WTC11 (cell line): ENCODE measurements at places on chromosomes 6 and 20. TPM values are rescaled to one million over a fixed set of nuclear protein-coding genes. Genes with fewer than 3 reads are reported as not detected.

DNA sequence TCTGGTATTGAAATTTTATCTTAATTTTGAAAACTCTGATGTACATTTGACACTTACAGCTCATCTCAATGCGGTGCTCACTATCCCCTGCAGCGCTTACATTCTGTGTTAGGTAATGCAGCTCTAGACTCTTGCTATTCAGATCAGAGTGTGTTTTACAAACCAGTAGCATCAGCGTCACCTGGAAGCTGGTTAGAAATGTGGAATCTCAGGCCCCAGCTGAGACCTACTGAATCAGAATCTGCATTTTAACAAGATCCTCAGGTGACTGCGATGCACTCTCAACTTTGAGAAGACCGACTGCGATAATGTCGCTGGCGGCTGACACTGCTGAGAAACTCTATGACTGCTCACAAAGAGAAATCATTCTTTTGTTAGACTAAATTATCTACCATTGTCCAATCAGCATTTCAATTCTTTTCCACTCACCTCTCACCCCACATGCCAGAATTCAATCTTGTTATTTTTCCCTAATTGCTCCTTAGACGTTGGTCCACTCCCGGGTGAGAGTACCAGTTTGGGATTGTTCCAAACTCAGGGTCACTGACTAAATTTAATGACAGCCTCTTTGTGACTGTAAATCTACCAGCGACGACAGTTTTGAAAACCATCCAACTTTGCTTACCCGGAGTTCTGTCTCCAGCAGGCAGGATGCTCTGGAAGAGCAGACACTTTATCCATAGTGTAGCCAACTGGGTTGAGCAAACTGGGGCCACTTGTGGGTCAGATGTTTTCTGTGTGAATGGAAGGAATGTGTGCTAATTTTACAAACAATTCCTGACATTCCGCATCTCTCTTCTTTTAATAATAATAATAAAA lies 140.1 kb upstream of the BTBD3 start:
- no peaks in the 10 kb centered on the region; the same call in 1 of the 2 replicates for H3K27me3 ChIP-seq
- H3K4me1 ChIP-seq, result peaks cover 25% of the 10 kb centered on the region
- no peaks in the 10 kb centered on the region for H3K36me3 ChIP-seq
- no peak for DNase-seq
- peak overlapping the region; percentile 21 for H3K4me3 ChIP-seq
- H3K27ac ChIP-seq, result peak overlapping the region; percentile 13; the same call in 1 of the 2 replicates

PCSK2 gene
- 0.74 to 1.1 TPM (median 0.98 TPM) in 3 replicates for total RNA-seq

LTA gene
- 0.46 to 1.2 TPM (median 0.87 TPM) in 3 replicates for total RNA-seq

GRCh38 chr6:7496266-7496875 lies 45.1 kb upstream of the DSP start:
- no peaks in the 10 kb centered on the region; the same call in 1 of the 2 replicates for H3K27me3 ChIP-seq
- no peak for DNase-seq

GRCh38 chr6:163123098-163123497 lies 291.4 kb upstream of the QKI start:
- DNase-seq, result peak; percentile 80
- H3K4me1 ChIP-seq, result peaks cover 33% of the 10 kb centered on the region
- H3K4me3 ChIP-seq, result no peak overlapping the region
- H3K27me3 ChIP-seq, result no peaks in the 10 kb centered on the region; the same call in 1 of the 2 replicates
- no peak overlapping the region; the same call in 1 of the 2 replicates for H3K27ac ChIP-seq
- peaks cover 18% of the 10 kb centered on the region for H3K36me3 ChIP-seq

- H3K27ac ChIP-seq, result no peak overlapping the region
- DNase-seq, result no peak
- H3K36me3 ChIP-seq, result peaks cover 5% of the 10 kb centered on the region
- H3K27me3 ChIP-seq, result peaks cover 37% of the 10 kb centered on the region
These were observed 1.5 kb downstream of the EEF1A2 start for GRCh38 chr20:63497138-63497945.

DNA sequence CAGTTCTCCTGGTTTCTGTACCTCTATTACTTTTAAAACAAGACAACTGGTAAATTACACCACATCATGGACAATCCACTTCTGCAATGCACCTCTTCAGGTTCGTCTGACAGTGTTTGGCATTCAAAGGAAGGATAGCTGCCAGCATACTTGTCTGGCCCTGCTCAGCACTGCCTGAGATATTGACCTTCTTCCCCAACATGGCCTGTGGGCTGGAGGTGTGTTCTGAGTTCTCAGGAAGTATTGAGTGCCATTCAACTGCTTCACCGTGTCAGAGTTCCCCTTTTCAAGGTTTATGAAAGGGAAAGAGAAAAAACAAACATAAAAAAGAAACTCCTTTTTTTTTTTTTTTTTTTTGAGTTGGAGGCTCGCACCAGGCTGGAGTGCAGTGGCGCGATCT lies 267.9 kb upstream of the SASH1 start:
- H3K27me3 ChIP-seq, result no peaks in the 10 kb centered on the region; the same call in 1 of the 2 replicates
- H3K27ac ChIP-seq, result no peak overlapping the region
- H3K4me1 ChIP-seq, result peaks cover 3% of the 10 kb centered on the region; the same call in 1 of the 2 replicates
- no peak for DNase-seq

GRCh38 chr6:109311471-109311870 lies 70.8 kb downstream of the CD164 start:
- 0 out of 2 replicates have a peak, but pooled peaks cover 4% of the 10 kb centered on the region for H3K4me1 ChIP-seq
- DNase-seq, result no peak
- H3K27me3 ChIP-seq, result no peaks in the 10 kb centered on the region
- no peak overlapping the region for H3K27ac ChIP-seq
- H3K4me3 ChIP-seq, result no peak overlapping the region

- H3K27me3 ChIP-seq, result peaks cover 8% of the 10 kb centered on the region; the same call in 1 of the 2 replicates
- H3K36me3 ChIP-seq, result no peaks in the 10 kb centered on the region; the same call in 1 of the 2 replicates
- DNase-seq, result no peak
- no peak overlapping the region for H3K4me3 ChIP-seq
- no peak overlapping the region; the same call in 1 of the 2 replicates for H3K27ac ChIP-seq
- peaks cover 38% of the 10 kb centered on the region for H3K4me1 ChIP-seq
These were observed 11.7 kb upstream of the SIRPB1 start for GRCh38 chr20:1631309-1632151.

TUBB2B gene
- 591 to 627 TPM (median 616 TPM) in 3 replicates for total RNA-seq

DOK5 gene
- total RNA-seq, result 8.8 to 10.4 TPM (median 10.1 TPM) in 3 replicates

KIAA1755 gene
- total RNA-seq, result 0.16 to 0.50 TPM (median 0.27 TPM) in 3 replicates

MPIG6B gene
- 0.09 to 0.11 TPM (median 0.11 TPM) in 3 replicates for total RNA-seq

SSTR4 gene
- total RNA-seq, result not detected in 3 replicates

- DNase-seq, result no peak
- H3K36me3 ChIP-seq, result peaks cover 12% of the 10 kb centered on the region
- no peak overlapping the region for H3K27ac ChIP-seq
- H3K4me1 ChIP-seq, result no peaks in the 10 kb centered on the region
These were observed 24.8 kb downstream of the TMX4 start for GRCh38 chr20:7994809-7995208.

ARID1B gene
- 53.8 to 60.3 TPM (median 55.9 TPM) in 3 replicates for total RNA-seq

DNA sequence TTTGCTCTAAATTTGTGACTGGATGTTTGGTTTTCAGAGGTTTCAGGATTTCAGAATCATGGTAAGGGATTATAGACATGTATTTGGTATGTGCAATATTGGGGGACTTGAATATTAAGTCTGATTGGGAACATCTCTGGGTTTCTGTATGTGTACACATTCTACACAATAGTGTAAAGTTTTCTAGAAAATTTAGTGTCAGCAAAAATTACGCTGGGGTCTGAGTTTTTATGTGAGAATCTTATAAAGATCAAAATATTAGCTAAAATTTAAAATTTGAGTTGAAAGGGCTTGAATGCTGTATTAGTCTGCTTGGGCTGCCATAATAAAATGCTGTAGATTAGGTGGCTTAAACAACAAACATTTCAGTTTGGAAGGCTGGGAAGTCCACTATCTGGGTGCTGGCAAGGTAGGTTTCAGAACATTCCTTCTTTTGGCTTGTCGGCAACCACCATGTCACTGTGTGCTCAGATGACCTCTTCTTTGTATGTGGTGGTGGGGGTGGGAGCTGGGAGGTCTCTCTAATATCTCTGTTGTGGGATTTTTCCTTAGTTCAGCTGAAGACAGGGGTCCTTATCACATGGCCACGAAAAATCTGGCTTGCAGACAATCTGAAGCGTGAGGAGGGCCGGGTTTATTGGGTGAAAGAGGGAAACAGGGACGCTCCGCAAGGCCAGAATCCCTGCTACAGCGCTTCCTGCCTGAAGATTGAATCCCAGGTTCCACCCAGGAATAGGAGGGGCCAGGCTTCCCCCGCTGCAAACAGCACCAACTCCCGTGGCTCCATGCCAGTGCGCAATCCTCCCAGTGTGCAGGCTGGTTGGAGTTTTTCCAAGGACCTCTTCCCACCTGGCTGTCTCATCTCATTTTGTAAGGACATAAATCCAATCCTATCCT lies 299.7 kb downstream of the PLCB1 start:
- no peak overlapping the region for H3K4me3 ChIP-seq
- H3K4me1 ChIP-seq, result peaks cover 31% of the 10 kb centered on the region
- no peaks in the 10 kb centered on the region for H3K27me3 ChIP-seq
- no peak overlapping the region for H3K27ac ChIP-seq
- no peaks in the 10 kb centered on the region for H3K36me3 ChIP-seq

DNA sequence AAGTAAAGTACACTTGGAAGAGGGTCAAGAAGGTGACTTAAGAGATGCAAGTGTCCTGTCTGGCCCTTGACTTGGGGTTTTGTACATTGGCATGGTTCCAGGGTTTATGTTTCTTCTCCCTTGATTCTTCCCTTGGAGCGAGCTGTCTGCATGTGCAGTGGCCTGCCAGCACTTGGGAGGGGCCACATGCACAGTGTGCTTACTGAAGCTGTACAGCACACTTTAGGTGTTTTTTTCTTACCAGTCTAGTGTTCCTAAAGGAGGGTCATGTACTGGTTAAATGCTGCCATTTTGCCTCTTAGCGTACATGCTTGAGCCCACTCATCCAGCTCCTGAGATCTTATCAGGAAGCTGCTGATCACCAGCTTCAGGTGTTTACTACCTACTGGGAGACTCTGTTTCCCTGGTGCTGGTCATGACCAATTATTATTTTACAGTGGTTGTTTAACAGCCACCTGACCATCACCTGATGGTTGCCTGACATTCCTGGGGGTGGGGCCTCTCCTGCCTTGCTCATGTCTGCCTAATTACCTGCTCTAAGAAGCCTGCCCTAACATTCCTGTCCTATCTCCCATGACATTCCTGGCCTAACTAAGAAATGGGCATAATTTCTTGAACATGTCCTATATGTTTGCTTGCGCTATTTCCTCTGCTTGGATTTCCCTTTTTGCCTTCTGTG lies 182.9 kb downstream of the MCHR2 start:
- DNase-seq, result peak; percentile 35
- no peak overlapping the region for H3K4me3 ChIP-seq
- H3K4me1 ChIP-seq, result peaks cover 19% of the 10 kb centered on the region
- no peaks in the 10 kb centered on the region for H3K36me3 ChIP-seq
- peaks cover 88% of the 10 kb centered on the region for H3K27me3 ChIP-seq

OR2B6 gene
- not detected in 3 replicates for total RNA-seq

CGA gene
- not detected in 3 replicates for total RNA-seq

THBS2 gene
- 33.5 to 40.3 TPM (median 35.8 TPM) in 3 replicates for total RNA-seq

DNA sequence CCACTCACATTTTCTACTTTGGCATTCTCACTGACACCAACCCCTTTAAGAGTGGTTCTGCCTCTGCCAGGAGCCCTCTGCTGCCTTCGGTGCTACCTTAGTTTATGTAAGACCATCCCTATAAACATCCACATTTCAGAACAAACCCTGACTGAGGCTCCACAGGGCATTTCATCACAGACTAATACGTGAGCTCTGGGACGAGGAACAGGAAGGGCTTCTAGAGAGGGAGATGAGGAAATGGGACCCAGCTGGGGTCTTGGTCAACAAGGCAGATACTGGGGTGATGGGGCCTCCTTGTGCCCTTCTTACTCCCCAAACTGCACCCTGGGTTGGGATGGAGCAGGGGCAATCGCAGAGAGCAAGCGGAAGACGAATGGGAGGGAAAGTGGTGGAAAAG lies 86.5 kb upstream of the FYN start:
- H3K27me3 ChIP-seq, result no peaks in the 10 kb centered on the region; the same call in 1 of the 2 replicates
- no peaks in the 10 kb centered on the region; the same call in 1 of the 2 replicates for H3K4me1 ChIP-seq
- no peak for DNase-seq
- no peak overlapping the region for H3K4me3 ChIP-seq
- no peaks in the 10 kb centered on the region for H3K36me3 ChIP-seq

- DNase-seq, result no peak
- H3K4me3 ChIP-seq, result no peak overlapping the region
- H3K27ac ChIP-seq, result no peak overlapping the region
These were observed 172.5 kb upstream of the FERMT1 start for GRCh38 chr20:6295127-6295866.

DNA sequence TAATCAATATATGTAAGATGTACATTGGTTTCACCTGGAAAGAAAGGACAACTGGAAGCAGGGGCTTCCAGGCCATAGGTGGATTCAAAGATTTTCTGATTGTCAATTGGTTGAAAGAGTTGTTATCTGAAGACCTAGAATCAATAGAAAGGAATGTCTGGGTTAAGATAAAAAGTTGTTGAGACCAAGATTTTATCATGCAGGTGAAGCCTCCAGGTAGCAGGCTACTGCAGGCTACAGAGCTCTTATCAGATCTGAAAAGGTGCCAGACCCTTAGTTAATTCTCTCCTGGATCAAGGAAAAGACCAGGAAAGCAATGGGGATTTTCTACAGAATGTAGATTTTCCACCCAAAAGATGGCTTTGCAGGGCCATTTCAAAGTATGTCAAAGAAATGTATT lies 487.2 kb downstream of the BTBD3 start:
- peaks cover 47% of the 10 kb centered on the region for H3K36me3 ChIP-seq
- no peaks in the 10 kb centered on the region; the same call in 1 of the 2 replicates for H3K27me3 ChIP-seq
- H3K4me3 ChIP-seq, result no peak overlapping the region
- no peak overlapping the region for H3K27ac ChIP-seq
- DNase-seq, result no peak
- H3K4me1 ChIP-seq, result no peaks in the 10 kb centered on the region

DNA sequence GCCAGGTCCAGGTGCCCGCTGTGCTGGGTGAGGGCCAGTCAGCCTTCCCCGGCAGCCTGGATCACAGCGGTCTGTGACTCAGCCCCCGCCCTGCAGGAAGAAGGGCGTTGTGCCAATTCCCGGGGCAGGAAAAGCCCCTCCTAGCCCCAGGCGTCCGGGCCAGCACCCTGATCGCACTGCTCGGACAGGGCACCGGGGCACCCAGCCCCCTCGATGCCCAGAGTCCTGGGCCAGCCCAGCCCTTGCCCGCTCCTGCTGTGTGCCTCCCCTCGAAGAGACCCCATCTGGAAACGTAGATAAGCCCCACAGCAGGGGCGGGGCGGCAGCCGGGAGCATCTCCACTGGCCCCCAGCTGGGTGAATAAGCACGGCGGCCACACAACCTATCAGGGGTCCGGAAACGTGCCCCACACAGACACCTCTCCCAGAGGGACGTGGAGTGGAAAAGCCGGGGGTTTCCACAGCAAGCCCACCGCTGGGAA lies 9.9 kb downstream of the LAMA5 start:
- no peak for DNase-seq
- 0 out of 2 replicates have a peak, but pooled peaks cover 2% of the 10 kb centered on the region for H3K36me3 ChIP-seq
- H3K4me3 ChIP-seq, result no peak overlapping the region
- no peaks in the 10 kb centered on the region for H3K27me3 ChIP-seq

GRCh38 chr20:57445298-57445697 lies 54.1 kb downstream of the RBM38 start:
- peaks cover 2% of the 10 kb centered on the region; the same call in 1 of the 2 replicates for H3K4me1 ChIP-seq
- DNase-seq, result no peak

TPMT gene
- total RNA-seq, result 12.7 to 14.4 TPM (median 13.5 TPM) in 3 replicates

GRCh38 chr6:17965397-17965796 lies 22.0 kb downstream of the KIF13A start:
- no peak overlapping the region for H3K4me3 ChIP-seq
- H3K27ac ChIP-seq, result no peak overlapping the region
- DNase-seq, result no peak
- H3K4me1 ChIP-seq, result peaks cover 22% of the 10 kb centered on the region
